ENCODE measurements at places on chromosomes 4 and X.

DNA sequence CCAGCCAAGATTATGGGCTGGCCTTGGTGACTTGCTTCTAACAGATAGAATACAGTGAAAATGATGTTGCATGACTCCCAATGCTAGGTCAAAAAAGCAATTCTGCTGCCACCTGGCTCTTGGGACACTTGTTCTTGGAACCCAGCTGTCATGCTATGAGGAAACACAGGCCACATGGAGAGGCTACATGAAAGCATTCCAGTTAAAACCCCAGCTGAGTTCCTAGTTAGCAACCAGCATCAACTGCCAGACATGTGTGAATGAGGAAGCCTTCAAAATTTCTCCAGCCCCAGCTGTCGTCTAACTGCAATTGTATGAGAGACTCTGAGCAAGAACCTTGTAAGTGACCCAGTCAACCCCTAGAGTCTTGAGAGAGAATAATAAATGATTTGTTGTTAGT is 105.2 kb upstream of the FGF16 start:
- DNase-seq, result no peak

DNA sequence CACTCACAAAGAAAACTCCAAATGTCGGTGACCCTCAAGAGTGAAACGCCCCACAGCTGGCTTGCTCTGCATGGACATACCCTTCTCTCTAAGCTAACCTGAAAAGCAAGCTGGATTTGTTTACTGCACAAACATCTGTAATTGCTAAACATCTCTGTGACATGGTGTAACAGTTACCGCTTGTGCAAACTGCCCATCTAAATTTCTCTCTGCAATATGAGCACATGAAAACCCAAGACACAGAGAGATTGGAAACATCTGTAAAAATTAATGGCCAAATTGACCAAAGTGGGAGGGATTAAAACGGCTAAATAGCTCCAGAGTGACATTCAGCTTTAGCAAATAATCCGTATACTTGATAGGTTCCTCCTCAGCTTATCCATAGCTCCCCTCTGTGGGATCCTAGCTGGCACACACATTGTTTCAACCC is 155.0 kb upstream of the MAP3K15 start:
- no peak for DNase-seq

- DNase-seq, result no peak
Measured at GRCh38 chrX:106894392-106894909, 8.7 kb downstream of the RIPPLY1 start.

DNA sequence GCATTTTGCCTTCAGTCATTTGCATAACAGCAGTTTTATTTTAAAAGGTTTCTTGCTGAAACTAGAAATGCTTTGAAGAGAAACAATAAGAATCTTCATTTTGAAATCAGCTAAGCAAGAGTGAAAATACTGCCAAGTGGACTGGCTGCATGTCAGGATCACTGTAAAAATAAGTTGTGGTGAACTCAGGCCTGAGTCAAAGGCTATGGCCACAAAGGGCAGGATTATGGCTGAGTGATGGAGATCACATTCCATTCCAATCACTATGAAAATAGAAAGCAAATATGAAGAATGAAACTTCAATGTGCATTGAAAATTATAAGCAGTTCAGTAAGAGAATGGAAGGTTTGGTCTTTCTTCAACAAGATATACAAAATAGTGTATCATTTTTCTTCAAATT is 224.5 kb downstream of the PCDH18 start:
- peak; percentile 50 for DNase-seq

GRCh38 chrX:63128509-63128908 is 222.6 kb downstream of the SPIN4 start:
- DNase-seq, result no peak

- no peak for DNase-seq
Measured at GRCh38 chr4:166498546-166498945, 625.5 kb downstream of the TLL1 start.

DNA sequence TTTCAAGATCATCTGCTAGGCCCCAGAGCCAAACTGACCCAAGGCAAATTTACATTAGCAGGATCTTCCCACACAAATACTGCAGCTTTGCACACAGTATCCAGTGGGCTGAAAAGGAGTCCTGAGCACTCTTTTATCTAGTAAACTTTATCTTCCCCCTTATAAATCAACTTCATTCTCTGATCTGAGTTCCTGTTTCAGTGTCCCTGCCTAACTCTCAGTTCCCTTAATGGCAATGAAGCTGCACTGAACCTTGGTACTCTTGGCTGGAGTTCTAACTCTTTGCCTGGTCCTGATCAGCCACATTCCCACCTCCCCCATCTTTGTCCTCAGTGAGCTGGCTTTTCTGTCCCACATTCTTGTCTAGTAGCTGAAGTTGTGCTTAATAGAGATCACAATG is 37.4 kb downstream of the EDA2R start:
- no peak for DNase-seq

GRCh38 chr4:11301075-11301660 is 127.5 kb downstream of the HS3ST1 start:
- DNase-seq, result no peak

- no peak for DNase-seq
Measured at GRCh38 chr4:151454513-151454912, 45.5 kb downstream of the FHIP1A start.

DNA sequence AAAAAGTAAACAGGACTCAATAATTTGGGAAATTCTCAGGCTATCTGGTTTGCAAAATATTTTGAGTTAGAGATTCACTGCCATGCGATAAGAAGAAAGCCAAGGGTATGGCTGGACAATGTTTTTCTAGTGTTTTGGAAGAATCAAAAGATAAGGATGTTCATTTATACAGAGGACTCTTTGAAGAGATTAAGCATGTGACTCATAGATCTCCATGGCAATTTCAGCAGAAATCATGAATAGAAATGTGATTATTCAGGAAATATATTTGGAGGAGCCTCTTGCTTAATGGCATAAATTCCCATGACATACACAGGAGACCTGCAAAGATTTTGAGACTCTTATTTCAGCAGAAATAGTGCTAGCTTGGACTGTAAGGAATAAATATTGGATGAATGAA is 16.7 kb upstream of the FRAS1 start:
- DNase-seq, result no peak

Measured in brain pericyte (primary cell).